ENCODE measurements at places on chromosomes 3 and 15.

GRCh38 chr3:155809181-155809580 is 3.1 kb upstream of the C3orf33 start:
- DNase-seq = no peak

DNA sequence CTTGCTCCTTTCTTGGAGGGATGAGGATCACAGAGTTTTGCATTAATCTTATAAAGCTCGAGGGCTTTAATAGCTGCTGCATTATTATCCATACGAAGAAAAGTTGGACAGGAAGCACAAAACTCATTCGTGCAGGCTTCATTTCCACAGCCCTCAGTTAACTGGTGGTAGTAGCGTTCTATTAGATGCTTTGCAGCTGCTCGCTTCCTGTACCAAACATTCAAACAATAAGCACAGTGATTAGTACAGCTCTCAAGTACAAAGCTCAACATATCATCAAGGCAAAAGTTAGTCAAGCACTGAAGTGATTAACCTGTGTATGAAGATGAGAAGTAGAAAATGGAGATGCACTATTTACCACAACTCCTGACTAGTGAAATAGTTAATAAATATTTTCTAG is 63.3 kb downstream of the UBE3A start:
- no peak for DNase-seq

DNA sequence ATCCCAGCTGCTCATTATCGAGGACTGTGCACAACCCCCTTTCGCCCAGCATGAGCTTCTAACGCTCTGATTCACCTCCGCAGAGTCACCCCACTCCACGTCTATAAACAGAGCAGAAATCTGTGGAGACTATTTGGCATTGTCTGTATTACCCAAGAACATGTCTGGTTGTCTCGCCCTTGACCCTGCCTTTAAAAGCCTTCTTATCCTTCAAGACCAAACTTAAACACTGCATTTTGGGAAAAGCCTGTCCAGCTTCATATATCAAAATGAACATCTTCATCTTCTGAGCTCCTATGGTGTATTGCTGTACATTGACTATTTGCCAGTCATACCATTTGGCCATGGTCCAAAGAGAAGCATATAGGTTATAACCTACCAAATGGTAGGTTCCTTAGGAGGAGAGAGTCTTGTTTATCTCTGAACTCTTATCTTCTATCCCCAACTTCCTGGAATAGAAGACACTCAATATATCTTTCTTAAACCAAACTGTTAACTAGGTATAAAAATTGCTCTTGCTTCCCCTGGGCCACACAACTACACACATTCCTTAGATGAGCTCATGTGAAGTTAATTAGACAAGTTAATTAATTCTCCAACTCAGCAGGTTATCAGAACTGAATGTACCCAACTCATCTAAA is 90.1 kb downstream of the FBN1 start:
- no peak for DNase-seq

DNA sequence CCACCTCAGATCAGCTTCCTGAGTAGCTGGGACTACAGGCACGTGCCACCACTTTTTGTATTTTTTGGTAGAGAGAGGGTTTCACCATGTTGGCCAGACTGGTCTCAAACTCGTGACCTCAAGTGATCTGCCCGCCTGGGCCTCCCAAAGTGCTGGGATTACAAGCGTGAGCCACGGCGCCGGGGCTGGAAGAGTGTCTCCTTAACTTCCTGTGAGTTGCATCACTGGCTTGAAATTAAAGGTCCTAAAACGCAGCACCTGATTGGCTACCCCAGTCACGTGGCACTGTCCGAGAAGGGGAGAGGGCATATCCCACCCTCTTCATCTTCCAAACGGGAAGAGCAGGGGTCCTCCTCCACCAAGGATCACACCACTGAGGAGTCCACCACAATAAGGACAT is 5.5 kb upstream of the FAM174B start:
- no peak for DNase-seq

DNA sequence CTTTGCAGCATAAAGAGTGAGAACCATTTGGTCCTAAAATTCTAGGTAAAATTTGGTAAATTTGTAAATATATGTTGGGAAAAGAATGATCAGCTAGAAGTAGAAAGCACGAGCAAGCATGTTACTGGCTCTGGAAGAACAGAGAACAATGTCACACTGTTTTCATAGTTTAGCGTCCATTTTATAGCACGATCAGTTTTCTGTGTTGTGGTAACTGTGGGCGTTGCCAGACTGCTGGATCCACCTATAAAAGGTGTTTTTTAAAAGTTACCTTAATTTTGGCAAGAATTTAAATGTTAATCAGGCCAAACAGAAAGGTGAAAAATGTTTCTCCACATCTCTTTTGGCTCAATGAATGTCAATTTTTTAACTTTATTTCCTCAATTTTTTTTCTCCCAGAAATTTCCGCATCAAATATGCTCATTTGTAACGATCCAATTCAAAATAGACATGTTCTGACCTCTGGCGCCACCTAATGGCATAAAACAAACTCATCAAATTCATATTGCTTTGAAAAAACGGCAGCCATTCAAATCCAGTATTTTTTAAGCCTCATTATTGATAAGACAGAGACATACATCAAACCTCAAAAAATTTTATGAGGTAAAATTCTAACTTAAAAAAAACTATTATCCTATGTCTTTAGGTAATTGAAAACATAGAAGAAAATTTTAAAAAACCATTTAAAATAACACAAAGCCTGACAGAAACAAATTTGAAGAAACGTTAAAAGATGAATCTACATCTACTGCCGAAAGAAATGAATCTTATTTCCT is 5.5 kb upstream of the GP5 start:
- peak; percentile 50 for DNase-seq

DNA sequence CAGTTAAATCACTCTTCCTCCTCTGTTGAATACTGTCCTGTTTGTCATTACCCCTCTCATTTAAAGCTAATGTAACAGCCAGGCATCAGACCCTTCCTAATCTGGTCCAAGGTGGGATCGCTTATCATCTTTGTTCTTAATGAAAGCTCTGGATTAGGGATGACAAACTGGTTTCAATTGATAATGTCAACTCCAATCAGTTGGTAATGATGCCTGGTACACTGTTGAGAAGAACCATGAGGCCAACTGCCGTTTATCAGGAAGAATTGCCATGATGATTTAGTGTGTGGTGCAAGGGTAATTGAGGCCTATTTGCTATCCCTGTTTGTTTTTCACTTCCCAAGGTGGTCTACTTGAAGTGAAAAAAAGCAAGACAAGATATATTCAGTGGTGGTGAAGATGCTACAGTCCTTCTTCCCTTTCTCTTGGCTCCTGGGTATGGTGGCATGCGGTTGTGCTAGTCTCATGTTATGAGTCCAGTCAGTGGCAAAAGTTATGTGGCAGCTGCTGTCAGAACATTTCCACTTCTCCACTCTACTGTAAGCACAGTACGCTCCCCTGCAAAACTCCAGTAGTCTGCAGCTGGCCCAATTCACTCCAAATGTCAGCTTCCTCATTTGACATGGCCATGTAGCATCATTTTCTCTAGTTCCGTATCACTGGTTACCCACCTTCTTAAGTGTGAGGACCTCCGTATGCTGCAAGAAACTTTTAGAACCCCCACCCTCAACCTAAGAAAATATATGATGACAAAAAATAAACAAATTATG is 72.5 kb downstream of the MORC1 start:
- no peak for DNase-seq

- no peak for DNase-seq
These were observed 13.1 kb downstream of the TNK2 start for GRCh38 chr3:195895078-195895860.

DNA sequence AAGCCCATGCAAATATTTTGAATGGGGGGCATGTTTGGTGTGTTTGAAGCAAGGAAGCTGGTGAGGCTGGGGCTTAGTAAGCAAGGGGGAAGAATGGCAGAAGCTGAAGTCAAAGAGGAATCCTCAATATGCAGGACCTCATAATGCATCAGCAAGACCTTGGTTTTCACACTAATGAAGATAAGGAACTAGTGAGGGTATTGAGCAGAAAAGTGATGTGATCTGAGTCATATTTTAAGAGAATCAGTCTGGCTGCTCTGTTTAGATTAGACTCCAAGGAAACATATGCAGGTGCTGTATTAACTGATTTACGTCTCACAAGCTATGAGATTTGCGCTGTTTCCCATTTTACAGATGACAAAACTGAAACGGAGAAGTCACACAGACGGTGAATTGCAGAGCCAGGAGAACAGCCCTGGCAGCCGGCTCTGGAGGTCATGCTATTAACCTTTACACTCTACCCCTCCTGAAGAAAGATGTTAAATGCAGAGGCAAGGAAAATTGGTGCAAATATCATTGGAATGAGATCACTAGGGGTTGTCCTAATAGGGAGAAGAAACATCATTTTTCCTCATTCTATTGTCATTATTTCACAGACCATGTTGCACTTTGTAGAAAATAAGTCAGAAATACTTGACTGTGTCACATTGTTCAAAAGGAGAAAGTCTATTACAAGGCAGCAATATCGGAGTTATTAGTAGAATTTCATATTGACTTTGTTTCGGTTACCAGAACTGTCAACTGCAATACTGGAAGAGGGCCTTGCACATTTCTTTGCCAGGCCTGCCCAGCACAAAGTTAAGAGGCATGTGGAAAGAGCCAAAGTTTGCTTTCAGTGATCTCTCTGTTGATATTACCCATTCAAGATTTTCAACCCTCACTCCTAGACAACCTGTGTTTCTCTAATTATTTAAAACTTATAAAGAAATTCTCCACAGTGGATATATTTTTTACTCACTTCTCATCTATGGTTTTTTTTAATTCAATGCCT is 64.9 kb downstream of the COL8A1 start:
- no peak for DNase-seq

- no peak for DNase-seq
These were observed 95.6 kb downstream of the ATP10A start for GRCh38 chr15:25767356-25768151.

GRCh38 chr3:24457719-24458118 is 36.9 kb downstream of the THRB start:
- DNase-seq = no peak

DNA sequence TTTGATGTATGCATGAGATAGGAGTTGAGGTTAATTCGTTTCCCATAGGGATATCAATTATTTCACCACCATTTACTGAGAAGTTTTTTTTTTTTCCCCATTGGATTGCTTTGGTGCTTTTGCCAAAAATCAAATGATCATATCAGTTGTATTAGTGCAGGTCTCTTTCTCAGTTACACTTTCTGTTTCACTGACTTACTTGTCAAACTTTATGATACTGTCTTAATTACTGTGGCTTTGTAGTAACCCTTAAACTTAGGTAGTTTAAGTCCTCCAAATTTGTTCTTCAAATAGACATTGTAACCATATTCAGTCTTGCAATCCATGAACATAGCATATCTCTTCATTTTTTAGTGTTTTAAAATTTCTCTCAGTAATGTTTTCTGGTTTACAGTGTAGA is 259.9 kb upstream of the SLCO3A1 start:
- no peak for DNase-seq

GRCh38 chr3:68703066-68703465 is 229.3 kb downstream of the TAFA4 start:
- no peak for DNase-seq

- DNase-seq = no peak
These were observed 24.3 kb downstream of the ZDHHC19 start for GRCh38 chr3:196186651-196187573.

DNA sequence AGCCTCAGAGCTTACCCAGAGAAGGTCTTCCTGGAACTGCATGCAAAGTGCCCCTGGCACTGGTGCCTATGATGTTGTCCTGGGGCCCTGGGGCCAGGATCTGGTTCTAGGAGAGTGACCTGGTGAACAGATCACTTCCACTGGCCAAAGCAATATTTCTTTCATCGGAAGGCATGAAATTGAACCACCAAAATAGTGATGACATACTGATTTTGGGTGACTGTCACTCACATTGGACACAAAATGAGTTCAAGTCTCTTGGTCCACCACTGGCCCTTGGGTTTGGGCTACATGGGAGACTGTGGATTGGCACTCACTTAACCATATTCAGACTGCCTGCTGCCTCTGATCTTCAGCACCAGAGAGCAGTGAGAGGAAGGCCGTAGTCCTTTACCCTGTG is 549.3 kb upstream of the PPP2R3A start:
- DNase-seq = no peak

DNA sequence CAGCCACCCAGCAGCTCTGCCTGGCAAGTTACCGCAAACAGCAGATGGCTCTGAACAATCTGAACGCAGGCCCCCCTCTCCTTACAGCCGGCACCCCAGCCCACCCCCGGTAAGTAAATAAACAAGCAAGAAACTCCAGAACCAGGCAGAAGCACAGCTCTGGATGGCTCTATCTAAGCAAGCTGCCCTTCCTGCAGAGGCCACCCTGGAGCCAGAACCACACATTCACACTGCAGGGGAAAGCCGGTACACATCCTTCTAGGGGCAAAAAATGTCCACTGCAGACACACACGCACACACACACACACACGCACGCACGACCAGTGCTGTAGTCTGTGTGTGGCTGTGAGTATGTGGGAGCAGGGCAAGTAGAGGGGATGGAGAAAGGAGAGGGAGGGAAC is 63.9 kb downstream of the ADCY5 start:
- DNase-seq = no peak

GRCh38 chr3:22288756-22289155 is 537.7 kb upstream of the ZNF385D start:
- no peak for DNase-seq

DNA sequence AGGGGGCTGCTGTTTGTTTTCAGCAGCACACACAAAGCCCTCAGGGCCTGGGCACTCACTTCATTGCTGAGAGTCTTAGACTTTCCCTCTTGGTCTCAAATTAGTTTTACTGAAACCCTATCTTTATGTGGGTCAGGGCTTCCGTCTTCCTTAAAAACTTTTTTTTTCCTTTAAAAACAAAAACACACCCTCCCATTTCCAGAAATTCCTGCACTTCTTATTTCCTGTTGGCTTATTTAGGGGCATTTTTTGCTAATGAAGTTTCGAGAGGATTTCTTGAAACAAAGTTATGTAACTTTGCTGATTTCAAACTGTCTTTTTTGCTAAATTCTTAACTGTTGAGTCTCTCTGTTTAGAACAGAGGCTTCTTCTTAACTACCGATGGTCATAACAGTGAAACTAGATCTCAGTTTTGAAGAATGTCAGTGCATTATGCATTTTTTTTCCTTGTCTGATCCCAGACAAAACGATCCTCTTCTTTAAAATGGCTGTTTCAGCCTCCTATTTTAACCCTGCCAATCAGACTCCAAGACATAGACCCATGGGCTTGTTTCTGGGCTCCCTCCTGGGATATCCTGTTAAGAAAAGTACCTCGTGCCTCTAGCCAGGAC is 23.3 kb downstream of the ANAPC13 start:
- no peak for DNase-seq

GRCh38 chr15:40249477-40250303 is 10.8 kb downstream of the PAK6 start:
- DNase-seq = no peak

Measured in NCI-H526 treated with DMSO at 0.1 percent for 48 hours (cell line).